ENCODE measurements at places on chromosomes 5 and 9.

DNA sequence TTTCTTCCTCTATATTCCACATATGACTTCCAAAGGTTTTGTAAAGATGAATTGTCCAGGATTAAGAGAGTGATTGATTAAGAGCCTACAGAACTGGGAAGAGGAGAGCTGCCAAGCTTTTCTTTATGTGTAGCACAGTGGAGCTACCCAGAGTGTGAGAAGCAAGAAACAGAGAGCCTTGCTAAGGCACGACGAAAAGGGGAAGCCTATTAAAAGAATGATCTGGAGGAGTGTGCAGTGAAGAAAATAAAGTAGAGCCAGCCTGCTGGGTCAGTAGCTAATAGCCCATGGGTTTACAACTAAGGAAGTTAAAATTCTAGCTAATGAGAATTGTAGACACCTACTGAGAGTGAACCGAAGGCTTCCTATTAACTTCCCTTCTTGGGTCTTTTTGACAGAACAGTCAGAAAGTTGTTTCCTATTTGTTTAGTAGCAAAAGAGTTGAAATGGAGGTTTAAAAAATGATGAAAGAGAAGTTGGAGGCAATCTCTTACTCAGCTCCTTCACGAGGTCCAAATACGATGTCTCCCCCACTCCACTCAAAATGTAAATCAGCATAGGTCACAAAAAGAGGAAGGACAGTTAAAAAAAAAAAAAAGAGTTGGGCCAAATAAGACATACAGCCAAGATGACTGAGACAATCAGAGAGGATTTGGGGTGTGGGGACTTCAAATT lies 957 bp upstream of the PRR16 start:
- peak; percentile 54 for ATAC-seq

GRCh38 chr5:1973391-1974013 lies 90.8 kb upstream of the IRX4 start:
- ATAC-seq = no peak

DNA sequence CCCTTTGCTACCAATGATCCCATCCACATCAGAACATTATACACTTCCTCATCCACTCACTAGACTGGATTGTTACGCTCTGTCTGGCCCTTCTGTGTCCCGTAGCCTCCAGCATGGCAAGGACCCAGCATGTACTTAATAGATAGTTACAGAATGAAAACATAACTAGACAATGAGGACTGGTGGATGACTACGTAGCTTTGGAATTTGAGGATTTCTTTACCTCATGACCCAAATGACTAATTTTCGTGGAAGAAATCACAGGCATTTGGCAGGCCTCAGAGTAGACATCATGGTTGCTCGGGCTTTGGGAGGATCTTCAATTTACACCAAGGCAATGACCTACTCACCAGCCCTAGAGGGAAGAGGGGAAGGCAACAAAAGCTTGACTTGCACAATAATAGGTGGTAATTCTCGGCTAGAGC lies 299.8 kb downstream of the TLE1 start:
- ATAC-seq = no peak

- ATAC-seq = no peak
These were observed 7.7 kb upstream of the TRAF1 start for GRCh38 chr9:120934281-120934680.

DNA sequence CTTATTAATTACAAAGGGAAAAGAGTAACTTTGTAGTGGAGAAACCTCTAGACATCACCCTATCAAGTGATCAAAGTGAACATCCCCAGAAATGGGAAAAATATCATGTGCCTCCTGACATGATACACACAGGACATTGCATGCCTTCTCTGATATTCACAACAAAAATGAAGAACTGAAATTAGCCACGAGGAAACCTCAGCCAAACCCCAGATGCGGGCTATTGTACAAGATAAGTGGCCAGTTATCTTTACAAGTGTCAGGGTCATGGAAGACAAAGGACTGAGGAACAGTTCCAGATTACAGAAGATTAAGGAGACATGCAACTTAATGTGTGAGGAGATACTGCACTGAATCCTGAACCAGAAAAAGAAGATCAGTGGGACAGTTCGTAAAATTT lies 23.8 kb upstream of the NPM1 start:
- ATAC-seq = peak; percentile 68

GRCh38 chr5:55994495-55994997 lies at the start of gene IL6ST:
Gene IL6ST, minus strand, starts transcription at chr5:55994963. Its CDS starts 18,685 bp downstream, at chr5:55976278.
- ATAC-seq = no peak

DNA sequence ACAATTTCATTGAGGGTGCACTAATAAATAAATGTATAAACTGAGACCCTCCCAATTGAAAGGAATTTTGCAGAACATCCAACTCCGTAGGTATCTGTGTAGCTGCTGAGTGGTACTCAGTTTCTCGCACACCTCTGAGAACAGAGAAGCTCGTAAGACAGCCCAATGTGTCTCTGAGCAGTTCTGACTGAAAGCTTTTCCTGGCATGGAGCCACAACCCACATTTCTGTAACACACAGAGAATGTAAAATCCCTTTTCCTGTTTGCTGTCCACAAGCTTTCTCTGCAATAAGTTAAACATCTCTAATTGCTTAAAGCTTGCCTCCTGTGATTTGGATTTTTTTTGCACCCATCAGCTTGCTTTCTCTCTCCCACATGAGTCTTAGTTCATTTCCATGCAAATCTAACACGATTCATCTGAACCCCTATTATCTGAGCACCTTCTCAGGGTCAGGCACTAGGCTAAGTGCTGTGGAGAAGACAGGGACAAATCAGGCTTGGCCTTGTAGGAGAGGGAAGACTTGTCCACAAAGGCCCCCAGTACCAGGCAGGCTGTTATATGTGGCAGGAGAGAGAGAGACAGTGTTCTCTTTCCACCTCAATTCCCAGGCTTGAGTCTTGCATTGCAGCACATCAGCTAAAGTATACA lies 44.2 kb upstream of the COL15A1 start:
- no peak for ATAC-seq

- no peak for ATAC-seq
These were observed 60.4 kb upstream of the SPRY4 start for GRCh38 chr5:142385194-142385593.

GRCh38 chr9:30732060-30732459 lies 1652.4 kb upstream of the ACO1 start:
- no peak for ATAC-seq

DNA sequence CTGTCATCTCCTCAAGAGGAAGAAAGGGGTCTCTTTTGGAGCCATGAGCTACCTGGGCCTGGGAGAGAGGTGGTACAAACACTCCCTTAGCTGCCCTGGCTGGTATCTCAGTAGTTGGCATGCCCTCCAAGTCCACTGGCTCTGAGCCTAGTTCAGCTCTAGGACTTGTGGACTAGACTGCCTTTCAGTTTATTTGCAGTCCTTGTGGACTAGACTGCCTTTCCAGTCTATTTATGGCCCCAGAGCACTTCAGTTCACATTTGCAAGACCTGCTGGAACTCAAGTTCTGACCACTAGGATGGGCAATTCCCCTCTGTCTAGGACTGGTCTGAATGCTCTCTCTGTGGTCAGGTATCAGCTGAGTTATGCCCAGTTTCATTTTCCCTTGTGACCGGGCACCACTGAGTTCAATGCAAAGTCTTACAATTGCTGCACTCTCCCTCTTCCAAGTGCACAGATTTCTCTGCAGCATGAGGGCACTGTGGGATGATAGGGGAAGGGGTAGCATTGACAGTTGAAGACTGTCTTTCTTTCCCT lies 1019.0 kb downstream of the TAF11L14 start:
- ATAC-seq = no peak

- no peak for ATAC-seq
These were observed 34.5 kb upstream of the TYRP1 start for GRCh38 chr9:12658531-12659209.

DNA sequence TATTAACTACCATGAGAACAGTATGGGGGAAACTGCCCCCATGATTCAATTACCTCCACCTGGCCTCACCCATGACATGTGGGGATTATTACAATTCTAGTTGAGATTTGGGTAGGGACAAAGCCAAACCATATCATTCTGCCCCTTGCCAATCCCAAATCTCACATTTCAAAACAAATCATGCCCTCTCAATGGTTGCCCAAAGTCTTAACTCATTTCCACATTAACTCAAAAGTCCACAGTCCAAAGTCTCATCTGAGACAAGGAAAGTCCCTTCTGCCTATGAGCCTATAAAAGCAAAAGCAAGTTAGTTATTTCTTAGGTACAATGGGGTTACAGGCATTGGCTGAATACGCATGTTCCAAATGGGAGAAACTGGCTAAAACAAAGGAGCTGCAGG lies 180.7 kb upstream of the CDH12 start:
- ATAC-seq = no peak

DNA sequence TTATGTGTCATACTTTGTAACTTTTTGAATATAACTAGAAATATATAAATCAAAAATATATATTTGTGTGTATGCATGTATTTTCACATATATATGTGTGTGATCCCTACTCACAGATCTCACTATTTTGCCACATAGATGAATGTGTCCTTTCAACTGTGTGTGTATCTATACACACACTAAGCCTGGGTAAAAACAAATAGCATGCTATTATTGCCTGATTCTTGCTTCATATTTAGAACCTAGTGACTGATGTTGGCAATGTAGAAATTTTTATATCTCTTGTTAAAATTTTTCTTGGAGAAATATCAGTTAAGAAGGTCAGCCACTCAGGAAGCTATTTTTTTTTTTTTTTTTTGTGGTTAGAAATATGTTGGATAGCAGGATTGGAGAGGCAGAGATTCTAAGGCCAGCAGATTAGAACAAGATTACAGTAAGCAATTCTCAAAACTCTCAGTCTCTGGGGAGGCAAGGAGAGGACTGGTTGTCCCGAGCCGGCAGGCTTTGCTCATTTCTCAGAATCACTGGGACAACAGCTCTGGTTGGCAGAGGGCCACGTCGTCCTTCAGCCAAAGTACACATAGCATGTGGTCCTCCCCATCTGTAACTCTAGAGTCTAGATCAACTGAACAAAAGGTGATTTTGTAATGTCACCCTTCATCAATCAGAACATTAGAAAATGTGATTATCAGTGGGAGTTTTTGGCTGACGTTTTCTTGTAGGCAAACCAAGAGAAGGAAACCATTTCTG lies 19.7 kb downstream of the C6 start:
- no peak for ATAC-seq

DNA sequence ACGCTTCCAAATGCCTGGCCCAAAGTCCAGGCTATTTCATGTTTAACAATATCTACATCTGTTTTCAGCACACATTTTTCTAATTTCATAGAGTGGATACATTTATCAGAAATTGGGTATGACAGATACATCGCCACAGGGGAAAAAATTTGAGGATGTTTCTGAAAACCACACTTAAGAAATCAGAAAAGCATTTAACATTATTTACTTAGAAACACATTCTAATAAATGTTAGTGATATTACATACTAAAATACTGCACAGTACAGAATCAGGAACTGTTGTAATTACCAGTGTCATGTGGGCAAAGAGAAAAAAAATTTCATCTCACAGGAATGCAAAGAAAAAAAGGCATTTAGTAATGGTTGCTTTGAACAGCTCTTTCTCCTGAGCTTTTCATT lies 310.5 kb upstream of the KIF2A start:
- no peak for ATAC-seq

DNA sequence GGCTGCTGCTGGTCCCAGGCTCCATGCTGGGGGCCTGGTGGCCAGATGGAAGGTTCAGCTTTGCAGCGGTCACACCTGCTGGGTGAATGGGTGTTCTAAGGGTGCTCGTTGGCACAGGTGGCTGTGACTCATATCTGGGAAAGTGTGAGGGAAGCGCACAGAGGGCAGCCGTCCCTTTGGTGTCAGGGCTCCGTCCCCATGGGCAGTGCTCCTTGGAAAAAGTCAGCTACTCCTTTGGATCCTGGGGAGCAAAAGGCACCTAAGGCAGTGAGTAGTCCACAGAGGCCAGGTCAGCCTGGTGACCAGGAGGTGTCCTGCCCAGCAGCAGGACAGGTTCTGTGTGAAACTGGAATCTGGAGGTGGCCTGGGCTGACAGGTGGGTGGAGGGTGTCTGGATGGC lies 18.4 kb upstream of the GBGT1 start:
- ATAC-seq = no peak

GRCh38 chr9:88969646-88970373 lies 21.5 kb upstream of the S1PR3 start:
- ATAC-seq = peak; percentile 7

DNA sequence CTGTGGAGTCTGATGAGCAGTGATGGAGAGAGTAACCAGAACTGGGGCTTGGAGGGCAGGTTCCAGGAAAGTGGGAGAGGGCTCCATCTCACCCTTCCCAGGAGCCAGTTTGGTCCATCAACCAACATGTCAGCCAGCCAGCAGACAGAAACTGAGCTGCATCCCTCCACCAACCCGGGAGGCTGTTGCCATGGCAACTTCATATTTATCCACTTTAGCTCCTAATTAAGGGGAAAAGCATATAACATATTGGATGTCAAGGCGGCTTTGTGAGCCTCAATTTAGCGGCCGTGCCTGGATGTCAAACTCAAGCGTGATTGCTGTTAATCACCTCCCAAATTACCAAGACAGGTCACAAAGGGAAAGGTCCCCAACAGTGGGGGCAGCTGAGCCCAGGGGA lies 81.5 kb upstream of the ARAP3 start:
- no peak for ATAC-seq

GRCh38 chr9:130156672-130157071 lies 15.5 kb upstream of the NCS1 start:
- no peak for ATAC-seq

DNA sequence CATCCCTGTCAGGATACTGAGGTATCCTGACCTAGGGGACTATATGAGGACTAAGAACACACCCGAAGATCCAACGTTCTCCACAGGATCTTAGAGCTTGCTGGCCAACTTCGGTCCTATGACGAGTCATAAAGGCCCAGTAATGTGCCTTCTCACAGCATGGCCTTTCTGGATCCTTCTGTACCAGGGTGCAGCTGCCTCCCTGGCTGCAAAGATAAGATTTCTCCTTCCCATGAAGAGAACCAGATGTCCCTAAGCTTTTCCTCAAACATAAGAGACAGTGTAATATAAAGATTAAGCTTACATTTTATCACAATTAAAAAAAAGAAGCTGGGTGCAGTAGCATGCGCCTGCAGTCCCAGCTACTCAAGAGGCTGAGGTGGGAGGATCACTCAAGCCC lies 18.3 kb downstream of the EPB41L4B start:
- peak; percentile 5 for ATAC-seq

- ATAC-seq = no peak
These were observed 23.4 kb downstream of the WWC1 start for GRCh38 chr5:168314735-168315411.

- peak; percentile 50 for ATAC-seq
These were observed 141.3 kb downstream of the SREK1 start for GRCh38 chr5:66285343-66285922.

GRCh38 chr9:90325913-90326653 lies 316.5 kb downstream of the DIRAS2 start:
- no peak for ATAC-seq

DNA sequence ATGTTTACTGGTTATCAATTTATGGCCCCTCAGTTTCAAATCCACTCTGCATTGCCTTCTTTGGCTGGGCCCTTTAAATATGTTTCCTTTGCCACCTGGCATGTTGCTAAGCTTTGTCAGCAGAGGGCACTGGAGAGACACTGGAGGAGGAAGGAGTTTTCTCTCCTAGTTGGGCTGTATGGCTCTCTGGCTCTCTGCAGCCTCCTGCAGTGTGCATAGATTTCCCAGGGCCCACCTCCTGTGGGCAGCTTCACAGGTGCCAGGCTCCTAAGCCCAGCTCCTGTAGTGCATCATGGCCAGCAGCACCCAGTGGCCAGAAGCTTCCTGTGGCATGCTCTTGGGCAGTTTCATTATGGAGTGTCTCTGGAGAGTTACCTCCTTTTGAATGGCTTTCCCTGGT lies 23.3 kb downstream of the CAVIN4 start:
- ATAC-seq = no peak

- no peak for ATAC-seq
These were observed 307.6 kb downstream of the CTNND2 start for GRCh38 chr5:11596657-11597071.

GRCh38 chr5:174617285-174617684 lies 107.1 kb upstream of the MSX2 start:
- no peak for ATAC-seq

- ATAC-seq = no peak
These were observed 628.1 kb upstream of the TYRP1 start for GRCh38 chr9:12065050-12065449.
